ENCODE measurements at places on chromosomes 7 and 10. TPM values are rescaled to one million over a fixed set of nuclear protein-coding genes. Genes with fewer than 3 reads are reported as not detected.
A peak's percentile ranks its signal among the peaks of the same experiment; 100 is the strongest.

BTBD16 gene
- total RNA-seq = not detected

- no peaks in the 10 kb centered on the region for H3K36me3 ChIP-seq
- no peak overlapping the region for H3K4me3 ChIP-seq
- DNase-seq = no peak
- no peak overlapping the region for H3K27ac ChIP-seq
These were observed 40.2 kb upstream of the PROSER2 start for GRCh38 chr10:11782793-11783557.

GRCh38 chr7:2225336-2225735, 7.4 kb downstream of the MAD1L1 start:
- no peak for DNase-seq
- peaks cover 16% of the 10 kb centered on the region for H3K4me1 ChIP-seq
- no peak overlapping the region for H3K27ac ChIP-seq
- no peak overlapping the region for H3K4me3 ChIP-seq

ATP5MK gene
- total RNA-seq = 161 TPM

- H3K4me1 ChIP-seq = peaks cover 4% of the 10 kb centered on the region
- no peak for DNase-seq
- H3K4me3 ChIP-seq = no peak overlapping the region
These were observed 17.2 kb downstream of the SH2B2 start for GRCh38 chr7:102303669-102304422.

DNA sequence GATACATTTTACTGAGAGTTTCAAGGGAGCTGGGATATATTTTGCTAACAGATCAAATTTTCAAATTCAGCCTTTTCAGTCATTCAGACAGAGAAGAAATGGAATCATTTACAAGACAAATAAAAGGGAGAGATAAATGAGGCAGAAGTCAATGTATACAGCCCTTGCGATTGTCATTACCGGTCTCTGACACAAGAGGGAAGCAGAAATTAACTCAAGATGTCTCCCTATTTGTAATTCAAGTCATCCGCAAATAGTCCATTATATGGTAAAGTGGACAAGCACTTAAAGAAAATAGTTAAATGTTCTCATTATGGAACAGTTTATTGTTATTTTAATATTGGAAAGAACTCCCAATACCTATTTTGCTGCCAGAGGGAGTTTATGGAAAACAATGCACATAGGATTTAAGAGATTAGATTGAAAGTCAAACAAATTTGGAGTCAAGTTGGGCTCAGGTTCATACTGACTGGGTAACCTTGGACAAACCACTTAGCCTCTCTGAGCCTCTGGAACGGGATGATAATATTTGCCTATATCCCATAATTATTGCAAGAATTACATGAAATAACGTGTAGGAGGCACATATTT, 89.3 kb upstream of the PRKCQ start:
- no peaks in the 10 kb centered on the region for H3K36me3 ChIP-seq
- peaks cover 4% of the 10 kb centered on the region for H3K27me3 ChIP-seq
- no peak for DNase-seq
- H3K4me1 ChIP-seq = peaks cover 26% of the 10 kb centered on the region
- no peak overlapping the region for H3K27ac ChIP-seq

DNA sequence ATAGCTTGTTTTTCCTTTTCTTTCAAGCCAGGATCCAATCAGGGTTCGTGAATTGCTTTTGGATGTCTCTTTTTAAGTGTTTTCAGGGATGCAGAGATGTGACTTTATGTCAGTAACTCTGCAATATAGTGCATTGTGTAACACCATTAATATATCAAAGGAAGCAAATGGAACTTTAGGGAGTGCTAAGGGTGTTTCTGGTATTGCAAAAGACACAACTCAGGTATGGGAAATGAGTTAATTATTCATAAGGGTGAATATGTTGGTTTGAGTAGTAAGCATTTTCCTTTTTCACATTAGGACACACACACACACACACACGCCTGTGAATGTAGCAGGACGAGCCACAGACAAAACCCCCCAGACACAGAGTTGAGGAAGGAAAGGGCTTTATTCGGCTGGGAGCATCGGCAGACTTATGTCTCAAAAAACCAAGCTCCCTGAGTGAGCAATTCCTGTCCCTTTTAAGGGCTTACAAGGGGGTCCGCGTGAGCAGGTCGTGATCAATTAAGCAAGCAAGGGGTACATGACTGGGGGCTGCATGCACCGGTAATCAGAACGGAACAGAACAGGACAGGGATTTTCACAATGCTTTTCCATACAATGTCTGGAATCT, 31.8 kb upstream of the GSDME start:
- H3K27me3 ChIP-seq = no peaks in the 10 kb centered on the region
- no peak for DNase-seq
- H3K4me1 ChIP-seq = peaks cover 31% of the 10 kb centered on the region
- H3K4me3 ChIP-seq = peak overlapping the region; percentile 0
- H3K36me3 ChIP-seq = peaks cover 5% of the 10 kb centered on the region
- peak overlapping the region; percentile 22 for H3K27ac ChIP-seq

GRCh38 chr7:50745336-50745735, 37.4 kb downstream of the GRB10 start:
- H3K4me3 ChIP-seq = no peak overlapping the region
- H3K4me1 ChIP-seq = no peaks in the 10 kb centered on the region
- no peaks in the 10 kb centered on the region for H3K36me3 ChIP-seq

EPC1 gene
- 43.4 TPM for total RNA-seq

DNA sequence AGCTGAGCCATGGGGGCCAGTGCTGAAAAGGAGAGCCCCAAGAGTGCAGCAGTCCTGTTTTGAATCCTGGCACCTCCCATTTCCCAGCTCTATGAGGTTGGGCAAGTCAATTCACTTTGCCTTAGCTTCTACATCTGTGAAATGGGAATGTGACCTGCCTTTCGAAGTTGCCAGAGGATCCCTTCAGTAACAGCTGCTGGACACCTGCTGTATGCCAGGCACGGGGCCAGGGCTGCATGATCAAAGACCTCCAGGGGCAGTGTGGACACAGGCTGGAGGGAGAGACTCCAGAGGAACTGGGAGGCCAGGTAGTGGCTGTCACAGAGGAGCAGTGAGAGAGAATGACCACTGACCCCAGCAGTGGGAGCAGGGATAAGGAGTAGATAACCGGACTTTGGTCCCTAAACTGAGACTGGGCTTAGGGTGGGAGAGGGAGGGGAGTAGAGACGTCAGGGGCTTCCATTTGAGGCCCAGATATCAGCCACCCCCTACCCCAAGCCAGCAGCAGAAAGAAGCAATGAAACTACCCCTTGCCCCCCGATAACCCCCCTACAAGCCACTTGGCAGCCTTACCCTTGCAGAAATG, 45.2 kb downstream of the SRRM3 start:
- no peak overlapping the region for H3K27ac ChIP-seq
- H3K36me3 ChIP-seq = no peaks in the 10 kb centered on the region
- no peak overlapping the region for H3K4me3 ChIP-seq
- no peaks in the 10 kb centered on the region for H3K4me1 ChIP-seq
- no peaks in the 10 kb centered on the region for H3K27me3 ChIP-seq

UTF1 gene
- not detected for total RNA-seq

PLCE1 gene
- not detected for total RNA-seq

GRCh38 chr10:60203993-60204618, 185.6 kb downstream of the ANK3 start:
- H3K27me3 ChIP-seq = peaks cover 5% of the 10 kb centered on the region
- no peak overlapping the region for H3K4me3 ChIP-seq
- H3K36me3 ChIP-seq = no peaks in the 10 kb centered on the region
- H3K4me1 ChIP-seq = no peaks in the 10 kb centered on the region

ACSL5 gene
- 85.4 TPM for total RNA-seq

GRCh38 chr10:31756729-31757110, 171.9 kb downstream of the ARHGAP12 start:
- peaks cover 14% of the 10 kb centered on the region for H3K4me1 ChIP-seq
- H3K4me3 ChIP-seq = no peak overlapping the region
- no peaks in the 10 kb centered on the region for H3K36me3 ChIP-seq
- DNase-seq = no peak
- H3K27ac ChIP-seq = no peak overlapping the region

CPA4 gene
- not detected for total RNA-seq

DNA sequence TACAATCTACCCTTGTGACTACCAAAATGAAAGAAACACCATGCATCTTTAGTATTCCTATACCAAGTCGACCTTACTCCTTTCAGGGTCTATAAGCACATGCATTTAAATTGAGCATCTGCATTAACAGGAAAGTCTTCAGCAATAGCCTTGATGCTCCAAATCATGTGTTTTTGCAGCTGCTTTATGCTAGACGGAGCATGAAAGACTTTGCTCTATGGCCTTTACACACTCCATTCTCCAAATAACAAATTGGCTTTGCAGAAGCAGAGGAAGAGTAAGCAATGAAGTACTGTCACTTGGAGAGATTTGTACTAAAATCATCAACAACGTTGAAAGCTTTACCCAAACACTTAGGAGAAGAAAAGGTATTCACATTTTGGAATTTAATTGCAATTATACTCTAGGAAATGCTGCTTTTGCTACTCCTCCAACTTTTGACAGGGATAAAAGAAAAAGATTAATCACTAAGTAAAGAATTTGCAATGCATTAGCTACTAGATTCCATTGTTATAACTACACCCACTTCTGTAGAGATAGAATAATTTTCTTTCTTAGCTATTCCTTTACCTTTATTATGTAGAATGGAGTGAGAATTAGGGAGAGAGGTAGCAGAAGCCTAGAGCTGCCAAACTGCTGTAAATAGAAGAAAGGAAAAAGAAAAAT, 131.8 kb downstream of the SEMA3E start:
- H3K4me3 ChIP-seq = no peak overlapping the region
- H3K4me1 ChIP-seq = no peaks in the 10 kb centered on the region
- no peaks in the 10 kb centered on the region for H3K36me3 ChIP-seq
- no peak for DNase-seq

GRCh38 chr7:44121761-44122420, 1.5 kb downstream of the POLD2 start:
- H3K4me1 ChIP-seq = peaks cover 19% of the 10 kb centered on the region
- H3K27ac ChIP-seq = peak overlapping the region; percentile 18
- peaks cover 13% of the 10 kb centered on the region for H3K36me3 ChIP-seq
- H3K27me3 ChIP-seq = no peaks in the 10 kb centered on the region
- peak overlapping the region; percentile 91 for H3K4me3 ChIP-seq
- DNase-seq = no peak

- H3K27ac ChIP-seq = no peak overlapping the region
- DNase-seq = no peak
- H3K27me3 ChIP-seq = peaks cover 26% of the 10 kb centered on the region
- no peak overlapping the region for H3K4me3 ChIP-seq
- H3K4me1 ChIP-seq = no peaks in the 10 kb centered on the region
- peaks cover 7% of the 10 kb centered on the region for H3K36me3 ChIP-seq
These were observed 47.3 kb upstream of the BPGM start for GRCh38 chr7:134599371-134599770.
